Activated CD8-positive, alpha-beta memory T cell treated with anti-CD3 and anti-CD28 coated beads, Interleukin-2, amount 50 U/mL, for 48 hours (primary cell): ENCODE measurements at places on chromosomes 7 and 10.
A peak's percentile ranks its signal among the peaks of the same experiment; 100 is the strongest.

GRCh38 chr7:14487701-14488395 lies 414.7 kb downstream of the DGKB start:
- no peak for DNase-seq

DNA sequence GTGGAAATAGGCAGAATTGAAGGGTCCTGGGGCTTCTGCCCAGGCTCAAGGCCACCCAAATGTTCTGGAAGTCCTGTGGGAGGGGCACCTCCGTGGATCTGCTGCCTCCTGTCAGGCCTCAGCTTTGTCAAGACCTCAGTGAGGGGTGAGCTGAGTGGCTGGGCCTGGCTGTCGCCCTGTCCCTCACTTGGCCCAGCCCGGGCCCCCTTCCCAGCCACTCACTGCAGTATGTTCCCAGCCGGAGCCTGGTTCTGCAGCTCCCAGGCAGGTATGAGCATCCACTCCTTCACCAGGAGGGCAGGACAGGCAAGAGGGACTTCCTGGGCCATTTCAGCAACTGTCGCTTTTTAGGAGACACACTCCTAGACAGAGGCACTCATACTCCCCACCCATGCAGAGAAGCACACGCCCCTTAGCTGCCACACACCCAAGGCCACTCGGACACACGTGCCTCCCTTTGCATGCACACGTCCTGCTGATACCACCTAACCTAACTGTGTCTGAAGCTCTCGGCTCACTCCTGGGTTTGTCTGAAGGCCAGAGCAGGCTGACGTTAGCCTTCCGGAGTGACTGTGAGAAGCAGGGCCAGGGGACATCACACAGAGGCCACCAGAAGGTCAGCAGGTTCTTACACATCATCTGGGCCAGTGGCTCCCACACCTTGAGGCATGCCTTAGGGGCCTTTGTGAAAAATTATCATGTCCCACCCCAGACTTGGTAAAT lies 72.2 kb upstream of the COL13A1 start:
- DNase-seq, result no peak

GRCh38 chr10:89414879-89415821 lies 782 bp downstream of the IFIT5 start:
- DNase-seq, result peak; percentile 66

- no peak for DNase-seq
Observed at GRCh38 chr7:7051206-7051877, 131.0 kb upstream of the C1GALT1 start.

DNA sequence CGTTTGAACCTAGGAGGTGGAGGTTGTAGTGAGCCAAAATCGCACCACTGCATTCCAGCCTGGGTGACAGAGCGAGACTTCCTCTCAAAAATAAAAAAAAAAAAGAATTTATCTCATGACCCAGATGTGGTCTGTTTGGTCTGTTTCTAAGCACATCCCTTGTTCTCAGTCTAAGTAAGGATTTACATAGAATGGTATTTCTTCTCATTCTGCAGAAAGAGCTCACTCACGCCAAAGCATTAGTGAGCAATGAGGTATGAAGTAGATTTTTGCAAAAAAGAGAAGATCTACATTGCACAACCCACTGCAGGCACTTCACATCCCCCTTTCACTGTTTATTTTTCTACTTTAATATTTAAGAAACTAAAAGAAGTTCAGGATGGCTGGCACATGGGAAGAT lies 76.5 kb upstream of the FGL2 start:
- DNase-seq, result no peak
